NCI-H1417 treated with DMSO at 0.1 percent for 48 hours (cell line): ENCODE measurements at places on chromosomes 1 and 21.
A peak's percentile ranks its signal among the peaks of the same experiment; 100 is the strongest.

DNA sequence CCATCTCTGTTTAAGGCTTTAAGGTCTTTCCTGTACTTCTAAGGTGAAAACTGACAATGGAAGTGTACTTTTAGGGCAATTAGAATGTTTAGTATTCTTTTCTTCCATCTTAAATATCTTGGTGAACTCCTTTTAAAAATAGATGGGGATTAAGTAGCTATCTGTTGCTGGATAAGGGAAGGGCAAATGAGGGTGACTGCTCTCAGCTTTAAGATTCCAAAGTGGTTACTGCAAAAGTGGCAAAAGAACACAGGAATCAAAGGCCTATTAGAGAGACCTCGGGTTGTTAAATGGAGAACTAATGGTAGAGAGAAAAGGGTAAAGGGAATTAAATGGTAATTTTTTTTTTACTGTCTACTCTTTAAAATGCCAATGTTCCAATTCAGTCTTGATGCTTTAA lies 774.1 kb upstream of the B3GALT2 start:
- DNase-seq: no peak

GRCh38 chr1:170604065-170604464 lies 59.9 kb upstream of the PRRX1 start:
- no peak for DNase-seq

GRCh38 chr1:219781491-219781890 lies 146.9 kb downstream of the SLC30A10 start:
- no peak for DNase-seq

DNA sequence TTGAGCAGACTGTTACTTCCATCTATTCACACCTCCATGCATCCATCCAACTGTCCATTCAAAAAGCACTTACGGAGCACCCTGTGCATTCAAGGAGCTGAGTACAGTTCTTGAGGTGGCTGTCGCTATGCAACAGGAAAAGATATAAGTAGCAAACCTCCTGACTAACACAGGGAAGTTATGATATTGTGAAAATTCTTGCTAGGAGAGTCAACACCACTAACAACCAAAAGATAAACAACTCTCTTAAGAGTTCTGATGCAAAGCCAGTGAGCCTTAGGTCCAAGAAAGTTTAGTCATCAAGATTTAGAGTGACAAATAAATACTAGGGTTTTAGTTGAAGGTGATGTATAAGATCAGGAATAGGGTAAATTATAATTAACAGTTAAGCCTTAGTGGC lies 44.5 kb upstream of the TRIM45 start:
- no peak for DNase-seq

DNA sequence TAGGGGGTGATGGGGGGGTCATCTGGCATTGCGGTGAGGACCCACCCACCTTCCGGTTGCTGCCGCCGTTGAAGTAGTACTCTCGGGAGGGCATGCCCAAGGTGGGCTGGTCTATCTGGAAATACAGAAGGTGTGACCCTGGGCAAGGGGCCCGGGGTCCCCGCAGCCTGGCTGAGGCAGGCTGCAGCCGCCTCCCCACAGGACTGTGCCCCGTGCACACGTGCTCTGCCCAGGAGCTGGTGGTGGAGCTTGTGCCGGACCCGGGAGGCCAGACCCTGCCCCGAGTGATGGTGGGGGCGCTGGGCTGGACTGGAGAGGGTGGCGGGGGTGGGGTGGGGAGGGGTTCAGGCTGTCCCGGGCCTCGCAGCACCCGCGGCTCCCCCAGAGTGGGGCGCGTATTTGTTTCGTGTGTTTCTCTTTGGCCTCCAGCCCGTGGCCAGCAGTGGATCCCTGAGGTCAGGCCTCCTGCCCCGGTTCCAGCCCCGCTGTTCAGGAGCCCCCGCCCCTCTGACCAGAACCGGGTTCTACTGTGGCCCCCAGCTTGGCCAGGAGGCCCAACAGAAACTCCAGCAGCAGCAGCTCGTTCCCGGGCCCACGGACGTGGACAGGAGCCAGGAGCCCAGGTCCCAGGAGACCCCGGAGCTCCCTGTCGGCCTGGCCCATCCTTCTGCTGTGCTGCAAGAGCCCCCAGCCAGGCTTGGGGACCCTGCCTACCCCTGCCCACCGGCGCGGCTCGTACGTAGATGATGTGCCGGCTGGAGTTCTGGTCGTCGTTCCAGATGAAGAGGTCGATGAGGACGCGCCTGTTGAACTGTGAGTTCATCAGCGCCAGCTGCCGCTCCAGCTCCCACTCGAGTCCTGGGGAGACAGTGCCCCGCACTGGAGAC lies 19.2 kb downstream of the PRXL2B start:
- no peak for DNase-seq

DNA sequence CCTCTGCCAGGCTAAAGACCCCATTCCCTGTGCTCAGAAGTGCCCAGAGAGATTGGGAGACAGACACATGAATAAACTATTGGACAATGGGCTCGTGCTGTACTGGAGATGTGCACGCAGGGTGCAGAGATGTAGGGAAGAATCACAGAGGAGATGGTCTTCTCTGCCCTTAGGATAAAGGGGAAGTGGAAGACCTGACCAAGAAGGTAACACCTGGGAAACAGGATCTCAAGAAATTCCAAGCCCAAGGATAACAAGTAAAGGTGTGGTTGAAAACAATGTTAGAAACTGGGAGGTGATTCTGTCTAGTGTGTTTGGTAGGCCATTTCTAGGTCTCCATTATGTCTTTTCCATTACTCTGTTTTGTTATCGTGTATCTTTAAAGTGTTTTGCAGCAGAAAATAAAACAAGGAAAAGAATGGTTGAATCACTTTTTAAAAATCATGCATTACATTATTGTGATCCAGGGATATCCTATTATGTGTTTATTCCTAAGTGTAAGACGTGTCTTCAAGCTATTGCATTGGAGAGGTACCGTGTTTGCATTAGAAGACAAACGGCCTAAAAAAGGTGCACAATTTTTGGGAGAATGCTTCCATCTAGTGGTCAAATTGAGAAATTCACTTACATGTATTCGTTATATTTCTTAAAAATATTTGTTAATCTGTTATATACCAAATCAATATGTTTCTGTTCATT lies 40.8 kb upstream of the KCTD3 start:
- DNase-seq: peak; percentile 55

DNA sequence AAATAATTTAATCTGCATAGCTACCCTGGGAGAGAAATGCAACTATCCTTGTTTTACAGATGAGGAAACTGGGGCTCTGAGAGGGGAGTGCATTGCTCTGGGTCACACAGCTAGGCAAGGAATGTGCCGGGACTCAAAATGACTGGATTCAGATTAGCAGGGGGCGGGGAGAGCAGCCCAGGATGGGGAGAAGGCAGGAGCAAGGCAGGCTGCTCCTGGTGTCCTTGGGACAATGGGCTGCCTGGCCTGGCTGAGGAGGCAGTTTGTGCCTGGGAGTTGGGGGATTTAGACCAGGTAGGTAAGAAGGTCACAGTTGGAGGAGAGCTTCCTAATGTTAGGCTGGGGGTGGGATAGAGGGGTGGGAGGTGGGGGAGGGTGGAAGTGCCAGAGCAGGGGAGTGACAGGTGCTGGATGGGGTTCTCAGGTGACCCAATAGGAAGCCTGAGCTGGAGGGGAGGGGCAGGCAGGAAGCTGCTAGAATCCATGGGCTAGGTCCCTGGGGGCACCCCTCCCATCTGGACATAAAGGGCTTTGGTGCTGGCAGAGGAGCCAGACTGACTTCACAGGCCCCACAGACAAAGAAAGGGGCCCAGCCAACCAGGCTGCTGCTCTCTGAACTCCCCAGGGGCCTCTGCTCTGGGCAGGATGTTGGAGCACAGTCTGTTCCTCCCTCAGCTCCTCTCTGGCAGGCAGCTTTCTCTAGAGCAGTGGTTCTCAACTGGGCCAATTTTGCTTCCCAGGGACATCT lies 29.0 kb downstream of the TRIM62 start:
- DNase-seq: no peak

DNA sequence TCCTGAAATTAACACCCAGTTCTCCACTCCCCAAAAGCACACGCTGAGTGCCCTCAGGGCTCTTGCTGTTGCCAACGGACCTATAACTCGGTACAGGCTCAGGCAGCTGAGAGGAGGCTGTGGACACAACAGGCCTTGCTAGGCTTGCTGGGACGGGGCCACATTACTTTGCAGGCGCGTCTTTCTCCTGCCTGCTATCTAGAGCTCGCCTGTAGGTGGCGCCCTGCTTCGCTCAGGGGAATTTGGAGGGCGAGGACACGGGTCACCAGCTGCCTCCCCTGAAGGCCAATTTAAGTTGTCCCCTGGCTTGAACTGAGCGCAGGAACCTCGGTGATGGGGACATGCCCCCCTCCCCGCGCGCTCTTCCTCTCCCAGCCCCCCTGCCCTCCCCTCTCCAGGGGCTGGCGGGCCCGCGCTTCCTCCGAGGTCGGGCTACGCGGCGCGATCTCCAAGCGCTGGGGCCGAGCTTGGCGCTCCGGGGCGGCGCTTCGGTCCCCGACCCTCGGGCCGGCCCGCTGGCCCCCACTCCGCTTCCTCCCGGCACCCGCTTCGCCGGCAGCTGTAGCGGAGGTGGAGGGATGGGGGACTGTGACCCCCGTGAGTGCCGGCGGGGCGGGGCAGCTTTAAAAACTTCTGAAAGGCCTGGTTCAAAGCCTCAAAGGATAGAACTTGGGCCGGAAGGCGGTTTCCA lies 32.4 kb upstream of the NFIA start:
- DNase-seq: no peak

DNA sequence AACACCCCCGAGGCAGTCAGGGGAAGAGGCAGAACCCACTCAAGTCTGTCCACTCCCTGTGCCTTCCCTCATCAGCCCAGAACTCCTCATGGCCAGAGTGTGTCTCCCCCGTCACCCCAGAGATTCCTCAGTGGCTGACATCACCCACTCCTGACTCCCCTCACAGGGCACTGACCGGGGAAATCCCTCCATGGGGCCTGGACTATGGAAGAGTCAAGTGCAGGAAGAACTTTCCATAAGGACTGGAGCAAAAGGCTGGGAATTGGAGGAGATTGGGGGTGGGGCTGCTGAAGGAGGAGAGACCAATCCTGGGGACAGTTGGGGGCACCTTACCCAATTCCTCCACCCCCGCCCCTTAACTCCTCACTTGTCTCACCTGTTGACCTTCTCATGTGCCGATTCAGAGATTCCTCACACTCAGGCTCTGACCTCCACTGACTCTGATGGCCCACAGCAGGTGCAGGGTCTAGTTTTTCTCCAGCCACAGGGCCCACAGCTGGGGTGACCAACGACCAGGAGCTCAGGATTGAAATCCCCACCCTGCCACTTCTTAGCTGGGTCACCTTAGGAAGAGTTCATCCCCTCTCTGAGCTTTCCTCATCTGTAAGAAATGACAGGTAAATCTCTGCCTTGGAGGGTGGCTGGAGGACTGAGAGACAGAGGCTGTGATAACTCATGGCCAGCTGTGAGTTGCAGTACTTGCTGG lies 481 bp upstream of the EXTL1 start:
- DNase-seq: no peak

- no peak for DNase-seq
These were observed 47.8 kb upstream of the ECE1 start for GRCh38 chr1:21337928-21338572.

DNA sequence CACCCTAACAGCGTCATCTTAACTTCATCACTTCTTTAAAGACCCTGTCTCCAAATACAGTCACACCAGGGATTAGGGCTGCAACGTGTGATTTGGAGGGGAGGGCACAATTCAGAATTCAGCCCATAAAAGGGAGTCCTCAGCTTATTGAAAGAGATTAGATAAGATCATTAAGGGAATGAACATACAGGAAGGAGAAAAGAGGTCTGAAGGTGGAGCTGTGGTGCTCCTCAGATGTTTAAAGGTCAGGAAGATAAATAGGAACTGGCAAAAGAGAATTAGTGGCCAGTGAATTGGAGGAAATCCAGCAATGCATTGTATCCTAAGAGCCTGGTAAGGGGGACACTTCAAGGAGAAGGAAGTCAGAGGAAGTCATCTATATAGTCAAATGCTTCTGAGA lies 113.5 kb downstream of the PROX1 start:
- no peak for DNase-seq

DNA sequence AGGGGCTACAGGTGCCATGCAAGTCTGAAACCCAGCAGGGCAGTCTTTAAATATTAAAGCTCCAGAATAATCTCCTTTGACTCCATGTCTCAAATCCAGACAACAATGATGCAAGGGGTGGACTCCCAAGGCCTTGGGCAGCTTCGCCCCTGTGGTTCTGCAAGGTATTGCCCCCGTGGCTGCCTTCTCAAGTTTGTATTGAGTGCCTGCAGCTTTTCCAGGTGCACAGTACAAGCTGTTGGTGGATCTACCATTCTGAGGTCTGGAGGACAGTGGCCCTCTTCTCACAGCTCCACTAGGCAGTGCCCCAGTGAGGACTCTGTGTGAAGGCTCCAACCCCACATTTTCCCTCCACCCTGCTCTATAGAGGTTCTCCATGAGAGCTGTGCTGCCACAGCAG lies 3.7 kb upstream of the MROH9 start:
- DNase-seq: no peak
